T-helper 2 cell (primary cell): ENCODE measurements at places on chromosomes 1 and 21.

DNA sequence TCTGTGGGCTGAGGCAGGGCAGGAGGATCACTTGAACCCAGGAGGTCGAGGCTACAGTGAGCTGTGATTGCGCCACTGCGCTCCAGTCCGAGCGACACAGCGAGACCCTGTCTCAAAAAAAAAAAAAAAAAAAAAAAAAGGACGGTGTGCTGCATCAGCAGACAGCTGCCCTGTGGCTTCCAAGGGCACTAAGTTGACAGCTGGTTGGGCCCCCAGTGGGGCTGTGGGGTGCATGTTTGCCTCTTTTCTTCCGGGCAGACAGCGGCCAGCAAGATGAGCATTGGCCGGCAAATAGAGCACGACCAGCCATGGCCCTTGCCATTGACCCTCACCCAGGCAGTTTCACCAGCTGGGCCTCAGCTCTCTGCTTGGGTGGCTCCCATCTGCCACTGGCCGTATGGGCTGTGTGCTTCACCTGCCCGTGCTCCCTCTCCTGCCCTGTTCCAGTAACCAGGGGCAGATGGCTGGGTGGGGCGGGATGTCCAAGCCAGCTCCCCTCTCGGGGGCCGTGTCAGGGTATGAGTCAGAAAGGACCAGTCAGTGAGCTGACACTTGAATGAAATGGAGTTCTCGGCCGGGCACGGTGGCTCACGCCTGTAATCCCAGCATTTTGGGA lies 12.3 kb upstream of the SLC25A34 start:
- DNase-seq: no peak

DNA sequence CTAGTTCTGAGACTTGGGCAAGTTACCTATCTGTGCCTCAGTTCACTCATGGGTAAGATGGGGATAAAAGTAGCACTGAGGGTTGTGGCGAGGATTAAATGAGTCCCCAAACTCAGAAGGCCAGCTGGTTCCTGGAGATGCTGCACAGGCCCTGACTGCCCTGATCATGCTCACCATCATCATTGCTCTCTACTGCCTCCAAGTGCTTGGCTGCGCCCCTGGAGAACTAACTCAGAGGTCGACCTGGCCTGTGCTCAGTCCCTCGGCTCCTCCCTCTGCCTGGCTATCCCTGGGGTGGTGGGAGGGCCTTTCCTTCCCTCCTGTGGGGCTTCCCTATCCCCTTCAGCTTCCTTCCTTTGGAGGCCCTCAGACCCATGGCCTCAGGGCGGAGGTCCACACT lies 5.6 kb downstream of the SLC5A9 start:
- peak; percentile 7 for DNase-seq

- DNase-seq: no peak
Measured at GRCh38 chr1:168079761-168080160, 57.0 kb downstream of the GPR161 start.

DNA sequence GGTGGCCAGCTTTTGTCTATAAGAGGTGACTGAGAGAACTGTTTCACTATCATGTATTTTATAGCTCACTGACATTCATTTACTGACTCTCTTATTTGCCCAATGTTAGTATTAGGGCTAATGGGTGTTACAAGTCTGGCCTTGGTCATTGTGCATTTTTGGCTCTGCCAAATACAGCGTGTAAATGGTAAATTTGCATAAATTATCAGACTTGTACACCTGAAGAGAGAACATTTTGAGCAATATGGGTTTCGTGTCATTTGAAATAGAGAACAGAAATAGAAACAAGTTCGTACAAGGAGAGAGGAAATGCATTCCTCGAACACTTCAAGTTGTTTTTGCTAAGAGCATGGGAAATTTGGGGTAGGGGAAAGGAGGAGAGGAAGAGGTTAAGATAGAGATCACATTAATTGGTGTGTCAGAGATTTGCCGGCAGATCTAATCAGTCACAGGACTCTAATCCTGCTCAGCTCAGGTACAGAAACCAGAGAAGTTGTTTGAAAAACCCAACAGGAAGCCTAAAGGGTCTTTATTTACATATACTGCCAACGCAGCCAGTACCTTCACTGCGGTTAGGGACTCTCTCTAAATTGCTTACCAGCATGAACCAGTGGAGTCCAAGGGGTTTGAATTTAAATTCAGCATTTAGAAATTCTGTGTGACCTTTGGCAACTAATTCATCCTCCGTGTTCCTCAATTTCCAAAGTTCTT lies 261.5 kb downstream of the GPATCH2 start:
- DNase-seq: no peak

DNA sequence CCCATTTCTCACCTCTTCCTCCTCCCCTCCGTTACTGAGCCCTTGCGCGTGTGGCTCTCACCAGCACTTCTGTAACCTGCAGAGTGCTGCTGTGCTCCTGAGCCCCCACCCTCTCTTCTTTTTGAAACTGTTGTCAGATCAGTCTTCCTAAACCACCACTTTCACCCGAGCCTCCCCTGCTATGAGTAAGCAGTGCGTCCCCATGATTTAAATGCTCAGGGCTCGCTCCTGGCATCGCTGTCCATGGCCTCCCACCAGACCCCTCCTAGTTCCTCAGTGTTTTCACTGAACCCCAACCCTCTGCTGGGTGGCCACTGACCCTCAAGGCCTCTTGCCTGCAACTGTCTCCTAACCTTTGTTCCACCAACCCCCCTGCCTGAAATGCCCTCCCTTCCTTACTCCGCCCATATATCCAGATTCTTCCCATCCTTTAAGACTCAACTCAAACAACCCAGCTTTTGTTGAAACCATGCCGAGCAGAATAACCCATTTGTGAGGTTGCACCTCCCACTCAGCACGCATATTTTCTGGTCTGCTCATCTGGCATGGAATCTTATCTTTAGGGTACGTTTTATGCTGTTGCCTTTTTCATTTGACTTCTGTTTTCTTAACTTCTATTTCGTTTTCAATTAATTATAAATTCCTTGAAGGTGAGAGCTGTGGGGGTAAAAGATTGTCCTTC lies 64.5 kb upstream of the FAM3B start:
- no peak for DNase-seq

DNA sequence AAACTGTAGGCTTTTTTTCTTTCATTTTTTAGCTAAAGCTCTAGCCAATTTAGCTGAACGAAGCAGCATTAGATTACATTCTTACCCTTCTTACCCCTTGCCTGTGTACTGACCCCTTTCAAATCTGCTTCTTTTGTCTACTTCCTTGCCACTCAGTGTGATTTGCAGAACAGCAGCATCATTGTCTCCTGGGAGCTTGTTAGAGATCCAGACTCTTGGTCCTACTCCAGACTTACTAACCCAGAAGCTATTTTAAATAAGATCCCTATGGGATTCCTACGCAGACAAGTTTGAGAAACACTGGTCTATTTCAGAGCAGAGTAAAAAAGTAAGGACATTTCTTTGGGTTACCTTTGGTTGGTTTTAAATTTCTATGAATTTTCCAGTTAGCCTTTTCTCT lies 13.8 kb downstream of the LRRC39 start:
- no peak for DNase-seq

DNA sequence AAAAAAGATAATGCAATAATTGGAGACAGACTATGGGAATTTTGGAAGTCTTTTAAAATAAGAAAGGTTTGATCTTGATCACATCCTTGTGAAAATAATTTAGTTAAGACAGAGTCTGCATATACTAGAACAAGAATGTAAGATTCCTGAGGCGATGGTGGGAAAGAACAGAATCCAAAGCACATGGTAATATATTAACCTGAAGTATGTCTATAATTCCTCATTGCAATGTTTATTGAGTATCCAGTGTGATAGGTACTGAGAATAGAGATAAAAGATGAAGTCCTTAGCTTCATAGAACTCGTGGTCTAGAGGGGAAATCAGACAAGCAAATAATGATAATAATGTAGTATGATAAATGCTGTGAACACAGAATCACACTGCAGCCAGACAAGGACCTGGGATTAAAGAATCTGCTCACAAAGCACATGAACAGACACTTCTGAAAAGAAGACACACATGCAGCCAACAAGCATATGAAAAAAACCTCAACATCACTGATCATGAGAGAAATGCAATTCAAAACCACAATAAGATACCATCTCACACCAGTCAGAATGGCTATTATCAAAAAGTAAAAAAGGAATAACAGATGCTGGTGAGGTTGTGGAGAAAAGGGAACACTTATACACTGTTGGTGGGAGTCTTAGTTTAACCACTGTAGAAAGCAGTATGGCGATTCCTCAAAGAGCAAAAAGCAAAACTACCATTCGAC lies 6.9 kb upstream of the ANGPTL3 start:
- DNase-seq: no peak
